ENCODE measurements at places on chromosomes 13 and 19.

- DNase-seq: peak; percentile 50
These were observed 134.9 kb downstream of the RAP2A start for GRCh38 chr13:97568850-97569249.

- DNase-seq: peak; percentile 23
These were observed 1.7 kb upstream of the DBP start for GRCh38 chr19:48638831-48639381.

- no peak for DNase-seq
These were observed 139.6 kb downstream of the CACNA1A start for GRCh38 chr19:13366529-13367143.

DNA sequence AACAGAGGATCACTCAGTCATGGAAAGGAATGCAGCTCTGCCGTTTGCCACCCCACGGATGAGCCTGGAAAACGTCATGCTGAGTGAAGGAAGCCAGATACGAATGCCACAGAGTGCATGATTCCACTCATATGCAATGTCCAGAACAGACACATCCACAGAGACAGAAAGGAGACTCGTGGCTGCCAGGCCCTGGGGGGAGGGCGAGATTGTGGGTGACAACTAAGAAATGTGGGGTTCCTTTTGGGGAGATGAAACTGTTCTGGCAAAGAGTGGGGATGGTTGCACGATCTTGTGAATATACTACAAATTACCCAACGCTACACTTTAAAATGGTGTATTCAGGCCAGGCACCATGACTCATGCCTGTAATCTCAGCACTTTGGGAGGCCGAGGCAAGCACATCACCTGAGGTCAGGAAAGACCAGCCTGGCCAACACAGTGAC, 27.2 kb upstream of the NAPA start:
- no peak for DNase-seq

DNA sequence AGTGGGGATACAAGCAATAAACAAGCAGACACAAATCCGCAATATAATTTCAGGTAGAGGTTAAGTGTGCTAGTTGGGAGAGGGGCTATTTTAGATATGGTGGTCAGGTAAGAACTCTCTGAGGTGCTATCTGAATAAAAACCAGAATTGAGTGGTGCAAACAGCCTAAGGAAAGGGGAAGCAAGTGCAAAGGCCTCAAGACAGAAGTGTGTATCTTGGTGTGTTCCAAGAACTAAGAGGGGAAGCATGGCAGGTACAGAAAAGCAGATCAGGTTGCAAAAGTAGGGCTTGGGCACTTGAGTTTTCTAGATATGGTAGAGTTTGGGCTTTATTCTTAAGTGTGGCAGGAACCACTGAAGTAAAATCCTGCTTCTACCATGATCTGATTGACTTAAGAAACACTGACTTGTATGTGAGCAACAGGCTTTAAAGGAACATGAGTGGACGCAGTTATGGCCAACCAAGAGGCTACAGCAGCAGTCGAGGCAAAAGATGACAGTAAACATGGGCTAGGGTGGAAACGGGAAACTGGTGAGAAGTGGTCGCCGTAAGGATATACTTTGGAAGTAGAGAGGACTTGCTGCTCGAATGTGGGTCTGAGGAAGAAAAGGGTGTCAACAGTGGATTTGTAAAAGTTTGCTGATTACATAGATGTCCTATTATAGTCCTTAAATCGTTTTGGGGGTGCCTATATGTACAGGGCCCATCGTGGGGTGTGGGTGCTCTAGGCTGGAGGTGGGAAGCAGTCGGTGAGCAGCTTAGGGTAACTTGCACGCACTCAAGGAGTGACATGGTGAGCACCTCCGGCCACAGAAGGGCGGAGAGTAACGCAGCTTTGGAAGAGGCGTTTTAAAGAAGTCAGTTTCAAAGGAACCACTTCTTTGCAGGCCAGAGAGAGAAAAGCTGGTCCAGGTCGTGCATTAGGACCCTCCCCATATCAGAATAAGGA, 677 bp downstream of the TGDS start:
- peak; percentile 23 for DNase-seq

GRCh38 chr19:54352546-54352945, 12.2 kb downstream of the LAIR1 start:
- no peak for DNase-seq

DNA sequence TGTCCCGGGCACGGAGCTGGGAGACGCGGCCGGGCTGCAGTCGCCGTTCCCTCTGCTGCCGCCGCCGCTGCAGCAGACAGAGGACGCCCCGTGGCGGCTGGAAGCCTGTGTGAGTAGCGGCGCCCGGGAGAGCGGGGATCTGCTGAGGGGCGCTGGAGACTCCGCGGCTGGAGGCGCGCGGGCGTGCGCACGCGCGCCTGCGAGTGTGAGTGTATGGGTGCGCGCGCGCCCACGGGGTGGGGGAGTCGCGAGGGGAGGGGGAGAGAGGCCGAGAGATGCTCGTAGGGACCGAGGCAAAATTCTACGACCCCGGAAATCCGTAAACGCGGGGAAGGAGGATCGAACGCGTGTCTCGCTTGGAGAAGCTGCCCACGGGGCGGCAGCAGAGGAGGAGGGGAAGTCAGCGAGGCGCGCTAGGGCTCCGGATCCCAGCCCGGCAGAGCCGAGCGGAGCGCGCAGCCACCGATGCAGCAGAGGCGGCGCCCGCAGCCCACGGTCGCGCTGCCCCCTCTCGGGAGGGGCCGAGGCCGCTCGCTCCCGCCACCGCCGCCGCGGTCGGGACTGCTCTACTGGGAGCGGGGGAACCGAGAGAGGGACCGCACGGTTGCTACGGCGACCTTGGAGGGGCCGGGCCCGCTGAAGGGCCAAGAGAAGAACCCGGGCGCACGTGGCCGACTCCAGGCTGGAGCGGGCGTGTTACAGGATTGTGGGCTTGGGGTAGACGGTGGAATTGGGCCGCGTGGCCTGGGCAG, at the start of gene ENOX1:
Gene ENOX1, minus strand, starts transcription at position 207 of the 752 bp plus-strand sequence.
- peak; percentile 38 for DNase-seq

DNA sequence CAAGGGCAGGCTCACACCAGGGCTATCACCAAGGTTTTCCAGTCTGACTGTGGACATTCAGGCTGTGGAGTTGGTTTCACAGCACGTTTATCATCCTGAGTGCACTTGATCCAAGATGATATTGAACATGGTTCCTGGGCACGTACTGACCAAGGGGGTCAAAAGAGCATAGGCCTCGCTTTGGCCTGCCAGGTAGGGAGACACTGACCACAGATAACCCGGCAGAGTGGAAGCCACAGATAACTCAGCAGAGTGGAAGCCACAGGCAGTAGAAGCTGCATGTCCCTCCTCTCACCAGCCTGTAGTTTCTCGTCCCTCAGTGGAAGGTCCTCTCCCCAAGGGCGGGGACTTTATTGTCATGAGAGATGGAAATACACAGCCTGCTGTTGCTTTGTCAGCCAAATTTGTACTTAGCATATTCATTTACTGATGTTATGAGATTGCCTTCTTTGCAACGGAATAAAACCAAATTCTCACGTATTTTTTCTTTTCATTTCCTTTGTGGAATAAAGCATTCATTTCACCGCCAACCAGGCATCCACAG, 8.8 kb upstream of the KRTDAP start:
- no peak for DNase-seq

DNA sequence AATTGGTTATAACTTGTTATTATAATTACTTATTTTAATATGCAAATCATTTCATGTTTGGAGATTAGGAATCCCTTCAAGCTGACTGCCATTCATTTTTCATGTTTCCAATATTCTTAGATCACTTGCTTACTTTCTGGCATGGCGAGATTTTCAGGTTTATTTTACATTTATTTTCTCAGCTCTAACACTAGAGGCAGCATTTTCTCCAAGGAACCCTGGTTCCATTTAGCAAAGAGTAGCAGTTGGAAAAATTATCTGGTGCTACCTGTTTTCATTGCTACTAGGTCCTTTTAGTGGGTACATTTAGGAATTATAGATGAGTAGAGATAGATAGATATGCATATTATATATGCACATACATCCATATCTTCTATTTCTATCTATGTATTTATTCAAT, 90.9 kb upstream of the TRPC4 start:
- DNase-seq: no peak

GRCh38 chr19:3348042-3348441, 18.3 kb upstream of the NFIC start:
- peak; percentile 34 for DNase-seq

DNA sequence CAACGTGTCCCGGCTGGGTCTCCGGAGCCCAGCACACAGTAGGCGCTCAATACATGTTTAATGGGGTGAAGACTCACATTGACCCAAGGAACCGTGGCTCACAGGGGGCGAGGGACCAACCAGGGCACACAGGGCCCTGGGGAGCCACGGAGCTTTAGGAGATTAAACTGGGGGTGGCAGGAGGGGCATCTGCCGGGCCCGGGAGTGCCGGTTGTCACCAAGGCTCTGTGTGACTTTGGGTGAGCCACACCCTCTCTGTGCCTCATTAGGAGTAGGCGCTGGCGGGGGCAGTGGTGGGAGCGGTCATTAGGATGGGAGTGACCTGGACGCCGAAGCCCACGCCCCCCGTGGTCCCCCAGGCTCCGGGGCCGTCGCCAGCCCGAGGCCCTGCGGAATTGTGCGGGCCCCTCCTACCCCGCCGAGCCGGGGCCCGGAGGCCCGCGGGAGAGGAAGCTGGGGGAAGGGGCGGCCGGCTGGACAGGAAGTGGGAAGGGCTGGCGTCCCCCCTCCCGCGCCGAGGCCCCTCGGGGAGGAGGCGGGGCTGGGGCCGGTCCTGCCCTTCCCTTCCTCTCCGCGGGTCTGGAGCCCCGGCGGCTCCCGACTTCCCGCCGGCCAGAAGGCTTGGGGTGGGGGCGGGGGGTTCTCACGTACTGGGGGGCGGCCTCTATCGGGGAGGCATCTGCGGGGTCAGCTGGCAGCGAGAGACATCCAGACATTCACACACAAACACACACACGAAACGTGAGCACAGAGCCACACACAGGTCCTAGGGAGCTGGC, 1.8 kb upstream of the SSBP4 start:
- DNase-seq: peak; percentile 46

GRCh38 chr13:49319551-49319950, 71.8 kb downstream of the CDADC1 start:
- no peak for DNase-seq

GRCh38 chr13:75258159-75258782, 223.7 kb downstream of the TBC1D4 start:
- DNase-seq: no peak

DNA sequence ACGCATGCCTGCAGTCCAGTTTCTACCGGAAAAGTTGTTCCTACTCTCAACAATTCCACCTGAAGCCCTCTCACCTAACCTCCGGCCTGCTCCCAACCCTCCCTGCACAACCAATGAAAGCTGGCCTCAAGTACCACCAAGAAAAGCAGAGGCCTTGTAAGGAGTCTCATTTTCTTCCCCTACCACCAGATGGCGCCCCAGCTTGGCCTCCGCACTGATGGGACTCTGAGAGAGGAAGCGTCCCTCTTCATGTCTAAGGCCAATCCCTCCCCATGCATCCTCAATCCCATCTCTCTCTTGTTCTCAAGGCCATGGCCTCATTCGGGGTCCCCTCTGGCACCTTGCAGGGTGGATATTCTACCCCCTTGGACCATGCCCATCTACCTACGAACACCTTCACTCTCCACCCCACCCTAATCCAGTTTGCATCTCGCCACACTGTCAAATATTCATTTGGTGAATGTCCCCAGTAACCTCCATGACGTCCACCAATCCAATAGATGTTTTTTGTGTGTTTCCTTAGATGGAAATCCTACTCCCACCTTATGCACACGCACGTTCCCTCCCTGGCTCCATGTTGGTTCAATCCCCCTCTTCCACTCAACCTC, 412.8 kb downstream of the ZNF536 start:
- peak; percentile 56 for DNase-seq
